ENCODE measurements at places on chromosomes 7 and 10.

DNA sequence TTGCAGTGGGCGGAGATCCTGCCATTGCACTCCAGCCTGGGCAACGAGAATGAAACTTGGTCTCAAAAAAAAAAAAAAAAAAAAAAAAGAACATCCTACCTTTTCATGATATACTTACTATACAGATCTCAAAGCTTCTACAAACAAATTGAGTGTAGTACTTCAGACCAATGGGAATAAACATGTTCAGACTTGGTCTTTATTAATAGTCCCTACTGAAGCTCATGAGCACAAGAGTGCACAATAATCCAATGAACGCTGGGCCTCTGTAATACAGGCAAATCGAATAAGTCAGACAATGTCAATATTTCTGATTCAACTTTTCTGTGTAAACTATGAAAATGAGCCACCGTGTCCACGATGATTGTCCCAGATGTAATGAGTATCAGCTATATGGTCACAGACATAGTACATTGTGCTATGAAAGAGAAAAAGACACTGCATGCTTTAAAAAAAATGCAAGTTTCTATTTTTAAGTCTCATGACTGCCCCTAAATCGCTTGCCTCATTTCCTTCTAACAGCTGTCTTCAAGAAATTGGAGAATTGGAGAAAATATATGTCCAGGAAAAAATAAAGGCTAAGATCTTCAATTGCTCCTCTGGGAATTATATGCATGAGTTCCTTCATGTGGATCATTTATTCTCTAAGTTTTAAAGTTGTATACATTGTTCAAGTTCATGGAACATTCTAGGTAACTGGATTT is 64.0 kb upstream of the CTTNBP2 start:
- DNase-seq, result no peak

- DNase-seq, result no peak
Observed at GRCh38 chr7:3321206-3321605, 20.2 kb downstream of the SDK1 start.

DNA sequence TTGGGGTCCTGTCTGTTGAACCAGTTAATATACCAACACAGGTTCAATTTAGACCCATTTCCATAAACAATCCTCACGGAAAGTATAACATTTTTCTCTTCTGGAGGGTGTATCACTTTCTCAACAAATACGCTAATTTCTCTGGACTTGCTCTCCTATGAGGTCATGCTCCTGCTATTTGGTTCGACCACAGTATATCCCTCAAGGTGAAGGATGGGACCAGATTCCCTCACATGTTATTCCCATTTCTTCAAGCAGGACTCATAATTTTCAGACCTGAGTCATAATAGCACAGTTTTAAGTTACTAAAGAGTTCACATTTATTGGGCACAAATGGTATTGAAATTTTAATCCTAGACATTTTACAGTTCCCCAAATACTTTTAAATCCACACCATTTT is 57.2 kb downstream of the ADAM12 start:
- peak; percentile 29 for DNase-seq

GRCh38 chr7:44064791-44065430 is 456 bp downstream of the PGAM2 start:
- no peak for DNase-seq

GRCh38 chr10:8065651-8066050 is 11.2 kb downstream of the GATA3 start:
- DNase-seq, result no peak

- no peak for DNase-seq
Observed at GRCh38 chr10:103583871-103584215, 90.3 kb downstream of the NEURL1 start.

- peak; percentile 99 for DNase-seq
Observed at GRCh38 chr7:22561321-22561811, 61.4 kb upstream of the STEAP1B start.

DNA sequence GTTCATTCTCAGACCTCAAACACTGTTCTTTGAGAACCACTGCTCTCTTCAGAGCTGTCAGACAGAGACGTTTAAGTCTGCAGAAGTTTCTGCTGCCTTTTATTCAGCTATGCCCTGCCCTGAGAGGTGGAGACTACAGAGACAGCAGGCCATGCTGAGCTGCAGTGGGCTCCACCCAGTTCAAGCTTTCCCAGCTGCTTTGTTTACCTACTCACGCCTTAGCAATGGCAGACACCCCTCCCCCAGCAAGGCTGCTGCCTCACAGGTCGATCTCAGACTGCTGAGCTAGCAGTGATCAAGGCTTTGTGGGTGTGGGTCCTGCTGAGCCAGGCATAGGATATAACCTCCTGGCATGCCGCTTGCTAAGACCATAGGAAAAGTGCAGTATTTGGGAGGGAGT is 80.5 kb upstream of the CYP2C9 start:
- DNase-seq, result no peak

GRCh38 chr7:33044401-33044718 is 18.2 kb downstream of the NT5C3A start:
- DNase-seq, result no peak

GRCh38 chr7:142838461-142839213 is 16.2 kb upstream of the EPHB6 start:
- DNase-seq, result no peak

DNA sequence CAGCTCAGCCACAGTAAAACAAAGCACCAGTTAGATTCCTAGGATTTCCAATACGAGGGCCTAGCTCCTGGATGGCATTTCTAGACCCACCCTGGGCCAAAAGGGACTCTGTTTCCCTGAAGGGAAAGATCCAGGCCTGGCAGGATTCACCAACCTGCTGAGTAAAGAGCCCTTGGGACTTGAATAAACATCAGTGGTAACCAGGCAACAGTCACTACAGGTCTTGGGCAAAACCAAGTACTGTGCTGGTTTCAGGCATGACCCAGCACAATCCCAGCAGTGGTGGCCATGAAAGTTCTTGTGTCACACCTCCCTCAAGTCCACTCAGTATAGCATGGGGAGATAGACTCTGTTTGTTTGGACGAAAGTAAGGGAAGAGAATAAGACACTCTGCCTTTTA is 31.0 kb upstream of the STARD3NL start:
- no peak for DNase-seq

DNA sequence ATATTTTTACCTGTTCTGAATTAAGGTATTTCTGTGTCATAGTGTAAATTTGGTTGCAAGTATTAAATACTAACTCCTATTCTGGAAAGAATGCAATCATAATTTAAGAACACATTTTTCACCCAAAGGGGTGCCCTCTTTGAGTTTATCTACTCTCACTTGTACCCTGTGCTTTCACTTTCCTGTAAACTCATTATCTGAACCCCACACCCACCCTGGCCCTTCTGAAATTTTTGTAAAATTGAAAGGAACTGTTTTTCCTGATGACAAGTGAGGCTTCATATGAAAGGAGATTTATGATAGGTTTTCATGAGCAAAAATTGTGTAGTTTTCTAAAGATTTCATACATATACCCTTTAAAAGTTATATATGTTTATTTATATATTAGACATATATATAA is 134.5 kb downstream of the WNT2 start:
- no peak for DNase-seq

DNA sequence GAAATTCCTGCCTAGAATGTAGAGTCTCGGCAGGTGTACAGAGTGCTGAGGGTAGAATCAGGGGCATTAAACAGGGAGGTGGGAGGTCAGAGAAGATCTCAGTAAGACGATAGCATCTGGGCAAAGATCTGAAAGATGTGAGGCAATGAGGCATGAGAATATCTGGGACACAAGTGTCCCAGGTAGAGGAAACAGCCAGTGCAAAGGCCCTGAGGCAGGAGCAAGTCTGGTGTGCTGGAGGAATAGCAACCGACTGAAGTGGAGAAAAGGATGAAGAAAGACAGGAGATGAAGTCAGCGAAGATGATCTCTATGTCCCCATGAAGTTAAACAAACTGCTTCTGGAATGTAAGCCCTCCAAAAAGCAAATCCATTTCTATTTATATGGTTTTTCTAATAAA is 84.4 kb downstream of the USP6NL start:
- DNase-seq, result no peak

DNA sequence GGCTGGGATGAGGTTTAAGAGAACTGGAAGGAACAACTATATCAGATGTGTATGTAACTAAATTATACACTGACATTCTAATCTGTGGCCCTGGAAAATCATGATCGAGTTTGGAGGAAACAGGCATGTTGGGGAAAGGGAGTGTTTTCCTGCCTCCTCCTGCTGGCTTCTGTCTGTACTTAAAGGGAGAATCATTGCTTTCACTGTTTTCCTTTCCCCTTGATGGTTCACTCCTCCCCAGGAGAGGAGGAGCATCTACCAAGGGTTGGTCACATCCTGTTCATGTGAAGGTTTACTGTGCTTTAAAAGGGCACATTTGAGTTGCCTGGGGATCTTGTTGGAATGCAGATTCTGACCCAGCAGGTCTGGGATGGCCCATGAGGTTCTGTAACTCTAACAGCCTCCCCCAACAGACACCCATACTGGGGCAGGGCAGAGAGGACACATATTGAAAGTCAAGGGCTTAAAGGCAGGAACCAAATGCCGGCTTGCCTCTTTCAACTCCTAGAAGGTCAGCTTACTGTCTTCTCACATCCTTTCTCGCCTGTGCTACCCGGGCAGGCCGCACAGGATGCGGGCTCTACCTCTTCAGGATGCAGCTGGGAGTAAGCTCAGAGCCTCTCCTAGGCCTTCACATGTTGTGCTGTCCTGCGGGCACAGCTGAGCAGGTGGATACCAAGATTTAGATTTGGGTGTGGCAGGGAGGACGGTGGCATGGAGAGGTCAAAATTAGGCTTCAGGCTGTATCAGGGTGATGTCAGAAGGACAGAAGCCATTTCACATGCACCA is 694.8 kb downstream of the KCNMA1 start:
- DNase-seq, result no peak

- no peak for DNase-seq
Observed at GRCh38 chr7:111108496-111108895, 17.6 kb downstream of the LRRN3 start.

GRCh38 chr7:39633563-39634477 is 10.4 kb downstream of the RALA start:
- no peak for DNase-seq

GRCh38 chr7:77378584-77378983 is 37.6 kb downstream of the GSAP start:
- DNase-seq, result no peak

GRCh38 chr7:156230576-156230975 is 410.0 kb upstream of the RNF32 start:
- DNase-seq, result no peak

DNA sequence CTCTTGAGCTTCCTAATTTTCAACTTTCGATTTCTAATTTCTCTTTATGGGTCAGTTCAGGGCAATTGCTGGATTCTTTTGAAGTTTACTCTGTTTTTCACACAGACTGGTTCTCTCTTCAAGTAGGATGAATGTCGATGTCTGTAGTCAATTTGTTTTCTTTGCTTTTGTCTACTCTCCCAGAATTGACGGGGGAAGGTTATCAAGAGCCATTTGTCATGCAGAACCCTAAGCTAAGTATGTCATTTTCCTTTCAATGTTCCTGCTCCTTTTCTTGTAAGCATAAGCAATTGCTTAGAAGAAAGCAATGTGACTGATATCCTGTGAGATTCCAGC is 53.7 kb downstream of the SLC39A12 start:
- no peak for DNase-seq

DNA sequence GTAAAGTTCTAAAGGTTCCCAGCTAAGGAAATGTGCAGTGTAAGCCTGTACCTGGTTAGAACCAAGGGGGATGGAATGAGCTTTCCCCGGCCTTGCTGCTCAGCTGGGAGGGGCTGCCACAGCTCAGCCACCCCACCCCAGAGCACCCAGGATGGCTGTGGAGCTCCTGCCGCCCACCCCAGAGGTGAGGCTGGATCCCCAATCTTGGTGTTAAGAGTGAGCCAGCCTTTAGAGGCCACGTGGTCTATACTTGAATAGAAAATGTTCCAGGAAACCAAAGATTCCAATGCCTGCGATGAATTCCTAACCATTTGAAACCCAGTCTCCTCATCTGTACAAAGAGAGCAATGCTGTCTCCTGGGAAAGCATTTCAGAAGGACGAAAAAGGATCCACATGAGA is 16.5 kb downstream of the DIP2C start:
- DNase-seq, result no peak

- no peak for DNase-seq
Observed at GRCh38 chr10:23391821-23392220, 47.1 kb upstream of the OTUD1 start.

- no peak for DNase-seq
Observed at GRCh38 chr7:65992526-65992925, 10.5 kb upstream of the GUSB start.

DNA sequence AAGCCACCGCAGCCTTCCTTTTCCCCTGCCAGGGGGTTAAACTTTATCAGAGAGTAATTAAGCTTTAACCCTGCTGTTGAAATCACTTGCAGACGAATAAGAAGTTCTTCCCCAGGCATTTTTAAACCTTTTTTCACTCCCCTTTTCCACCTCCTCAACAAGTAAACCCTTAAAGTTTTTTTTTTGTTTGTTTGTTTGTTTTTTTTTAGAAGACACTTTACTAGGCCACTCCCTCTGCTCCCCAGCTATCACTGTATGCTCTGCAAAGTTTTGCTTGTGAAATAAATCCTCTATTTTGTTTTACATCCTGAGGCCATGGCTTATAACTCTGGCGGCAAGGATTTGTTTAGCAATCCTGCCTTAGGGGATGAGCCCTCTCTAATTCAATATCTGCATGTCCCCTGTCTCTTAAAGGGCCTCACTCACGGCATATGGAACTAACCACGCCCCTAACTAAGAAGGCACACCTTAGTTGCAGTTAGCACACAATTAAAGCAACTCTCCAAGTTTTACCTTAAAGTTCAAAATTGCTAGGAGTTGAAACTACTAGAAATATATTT is 1354.7 kb upstream of the LRRTM3 start:
- DNase-seq, result no peak

DNA sequence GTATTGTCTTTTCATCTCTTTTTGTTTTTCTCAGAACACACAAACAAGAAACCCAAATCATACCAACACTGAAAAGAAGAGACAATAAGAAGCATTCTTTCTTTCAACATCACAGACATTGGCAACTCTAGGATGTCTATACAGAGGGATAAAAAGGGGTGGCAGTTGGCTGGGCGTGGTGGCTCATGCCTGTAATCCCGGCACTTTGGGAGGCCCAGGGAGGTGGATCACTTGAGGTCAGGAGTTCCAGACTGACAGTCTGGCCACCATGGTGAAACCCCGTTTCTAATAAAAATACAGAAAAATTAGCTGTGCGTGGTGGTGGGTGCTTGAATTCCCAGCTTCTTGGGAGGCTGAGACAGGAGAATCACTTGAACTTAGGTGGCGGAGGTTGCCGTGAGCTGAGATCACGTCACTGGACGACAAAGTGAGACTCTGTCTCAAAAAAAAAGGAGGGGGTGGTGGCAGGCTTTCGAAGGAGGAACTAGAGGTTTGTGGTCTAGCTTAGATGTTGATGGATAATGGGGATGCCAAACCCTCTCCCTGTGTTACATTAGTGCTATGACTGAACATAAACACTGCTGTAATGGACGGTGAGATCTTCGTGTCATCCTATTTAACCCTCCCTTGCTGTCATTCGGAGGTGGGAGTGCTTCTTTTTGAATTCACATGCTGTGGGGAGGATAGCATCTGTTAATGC is 9.4 kb downstream of the CNNM2 start:
- DNase-seq, result no peak

DNA sequence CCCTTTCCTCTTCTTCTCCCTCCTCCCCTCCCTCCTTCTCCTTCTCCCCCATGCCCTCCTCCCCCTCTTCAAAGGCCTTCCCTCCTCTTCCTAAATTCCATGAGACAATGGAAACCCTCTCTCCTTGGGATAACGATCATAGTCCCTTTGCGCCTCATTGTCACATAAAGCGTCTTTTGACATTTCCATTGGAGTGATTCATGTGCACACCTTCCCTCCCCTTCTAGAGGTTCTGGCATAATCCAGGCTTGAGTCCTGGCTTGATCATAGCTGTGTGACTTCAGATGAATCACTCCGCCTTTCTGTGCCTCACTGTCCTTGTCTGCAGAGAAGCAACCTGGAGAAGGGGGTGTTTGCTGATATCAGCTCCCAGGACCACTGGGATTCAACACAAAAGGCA is 204.2 kb downstream of the TNS3 start:
- DNase-seq, result no peak
